ENCODE measurements at places on chromosomes 11 and 22.

DNA sequence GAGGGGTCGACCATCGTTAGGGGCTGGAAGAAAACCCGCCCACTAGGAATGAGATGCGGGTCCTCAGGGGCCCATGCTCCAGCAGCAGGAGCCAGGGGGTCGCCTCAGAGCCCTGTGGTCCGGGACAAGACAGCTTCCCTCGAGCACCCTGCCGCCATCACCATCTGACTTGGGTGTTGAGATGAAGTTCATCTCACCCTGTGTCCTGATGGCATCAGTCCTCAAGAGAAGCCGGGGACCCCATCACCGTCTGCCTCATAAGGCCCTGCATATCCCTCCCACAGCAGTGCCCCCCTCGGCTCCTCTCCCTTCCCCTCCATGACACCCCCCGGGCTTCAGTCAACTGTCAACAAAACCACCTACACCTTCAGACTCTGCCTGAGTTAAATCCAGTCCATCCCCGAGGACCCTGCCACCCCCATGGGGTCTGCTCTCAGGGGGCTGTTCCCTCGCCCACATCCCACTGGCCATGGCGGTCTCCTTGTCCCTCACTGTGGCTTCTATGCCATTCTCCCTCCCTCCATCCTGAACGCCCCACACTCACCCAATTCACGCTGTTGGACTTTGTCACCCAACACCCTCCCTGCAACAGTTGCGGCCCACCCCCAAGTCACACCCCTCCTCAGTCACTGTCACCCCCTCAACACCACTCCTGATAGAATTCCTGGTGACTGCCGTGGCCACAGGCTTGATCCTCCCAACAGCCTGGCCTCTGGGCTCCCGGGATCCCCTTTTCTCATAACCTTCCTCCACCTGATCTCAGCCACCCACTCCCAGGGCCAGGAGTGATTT, 87.7 kb upstream of the RTL6 start:
- no peak for DNase-seq

DNA sequence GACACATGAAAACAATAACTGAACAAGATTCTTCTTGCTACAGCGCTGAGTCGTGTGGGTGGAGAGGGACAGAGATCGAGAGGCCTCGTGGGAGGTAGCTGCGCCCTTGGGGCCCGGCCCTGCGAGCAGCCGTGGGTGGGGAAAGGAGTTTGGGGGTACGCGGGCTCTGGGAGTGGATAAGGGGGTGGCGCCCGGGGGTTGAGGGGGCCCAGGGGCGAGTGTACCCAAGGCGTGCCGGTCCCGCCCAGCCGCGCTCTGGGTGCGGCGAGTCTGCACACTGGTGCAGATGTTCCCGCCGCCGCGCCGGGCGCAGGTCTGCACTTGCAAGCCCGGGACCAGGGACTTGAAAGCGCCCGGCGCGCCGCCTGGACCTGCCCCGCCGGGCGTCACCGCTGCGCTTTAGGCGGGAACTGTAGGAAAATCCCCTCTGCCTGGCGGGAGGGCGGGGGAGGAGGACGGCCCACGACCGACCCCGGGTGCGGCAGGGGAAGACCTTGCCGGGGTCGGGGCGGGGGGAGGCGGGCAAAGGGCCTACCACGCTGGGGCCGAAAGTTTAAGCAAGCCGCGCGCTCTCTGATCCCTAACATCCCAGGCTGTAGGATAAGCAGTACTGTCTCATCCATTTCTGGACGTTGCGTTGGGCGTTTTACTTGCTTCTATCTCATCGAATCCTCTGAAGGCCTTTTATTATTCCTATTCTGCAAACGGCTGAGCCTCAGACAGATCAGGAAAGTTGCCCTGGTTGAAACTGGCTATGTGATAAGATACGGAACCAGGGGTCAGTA, 1.4 kb upstream of the KREMEN1 start:
- DNase-seq: peak; percentile 36

GRCh38 chr11:84800755-84801346, 826.3 kb downstream of the DLG2 start:
- DNase-seq: no peak

DNA sequence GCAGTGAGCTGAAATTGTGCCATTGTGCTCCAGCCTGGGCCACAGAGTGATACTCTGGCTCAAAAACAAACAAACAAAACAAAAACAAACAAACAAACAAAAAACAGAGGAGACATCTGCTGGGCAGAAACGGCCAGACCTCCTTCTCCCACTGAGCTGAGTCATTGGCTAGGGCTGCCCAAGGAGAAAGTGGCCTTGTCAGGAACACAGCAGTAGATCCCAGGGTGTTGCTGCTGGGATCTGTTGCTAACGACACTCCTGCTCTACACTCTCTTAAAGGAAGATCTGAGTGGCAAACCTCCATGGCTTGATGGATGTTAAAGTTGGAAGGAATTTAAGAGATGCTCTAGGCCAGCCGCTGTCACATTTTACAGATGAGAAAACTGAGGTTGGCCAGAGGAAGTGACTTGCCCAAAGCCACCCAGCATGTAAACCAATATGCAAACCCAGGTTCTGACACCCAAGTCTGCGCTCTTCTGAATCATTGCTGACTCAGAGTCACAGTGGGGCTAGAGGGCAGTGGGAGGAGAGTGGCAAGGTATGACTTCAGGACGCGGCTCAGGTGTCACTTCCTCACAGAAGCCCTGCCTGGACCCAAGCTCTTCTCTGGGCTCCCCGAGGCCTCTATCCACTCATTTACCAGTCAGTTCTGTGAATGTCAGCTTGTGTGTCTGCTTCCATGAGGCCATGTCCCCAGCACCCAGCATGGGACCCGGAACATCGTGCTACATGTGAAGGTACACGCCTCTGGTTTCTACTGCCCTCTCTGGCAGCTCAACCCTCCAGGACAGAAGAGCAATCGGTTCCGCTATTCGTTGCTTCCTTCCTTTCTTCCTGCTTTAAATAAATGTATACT, 11.3 kb upstream of the GDPD5 start:
- peak; percentile 88 for DNase-seq

DNA sequence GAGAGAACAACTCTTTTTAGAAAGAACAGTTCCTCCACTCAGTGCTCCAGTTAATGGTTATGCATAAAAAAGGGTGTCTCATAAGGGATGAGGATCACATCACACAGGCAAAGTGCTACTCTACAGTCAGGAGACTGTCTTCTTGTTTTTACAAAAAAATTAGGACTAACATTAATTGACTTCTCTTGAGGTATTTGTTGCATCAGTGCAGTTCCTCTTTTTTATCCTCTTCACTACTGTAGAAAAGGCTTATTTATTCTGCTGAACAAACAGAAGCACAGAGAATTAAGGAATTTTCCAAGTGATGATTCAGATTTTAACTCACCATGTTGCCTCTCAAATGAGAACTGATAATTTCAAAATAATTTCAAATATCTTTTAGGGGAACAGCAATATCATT, 1.9 kb downstream of the MMP8 start:
- no peak for DNase-seq

GRCh38 chr11:76365038-76365679, 15.8 kb downstream of the THAP12 start:
- DNase-seq: no peak

DNA sequence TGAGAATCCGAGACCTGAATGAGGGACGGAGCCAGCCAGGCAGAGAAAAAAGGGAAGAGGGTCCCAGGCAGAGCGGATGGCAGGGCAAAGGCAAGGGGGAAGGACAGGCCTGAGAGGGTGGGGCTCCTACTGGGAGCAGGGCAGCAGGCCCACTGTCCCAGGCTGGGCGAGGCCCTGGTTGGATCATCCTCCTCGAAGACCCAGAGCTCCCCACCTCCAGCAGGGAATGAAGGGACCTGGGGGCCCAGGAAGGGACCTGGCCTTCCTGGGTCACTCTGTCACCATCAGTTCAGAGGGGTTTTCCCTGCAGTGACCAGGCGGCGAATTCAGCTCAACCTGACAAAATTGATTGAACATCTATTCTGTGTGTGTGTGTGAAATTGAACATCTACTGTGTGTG, 4.0 kb downstream of the CD5 start:
- DNase-seq: no peak

DNA sequence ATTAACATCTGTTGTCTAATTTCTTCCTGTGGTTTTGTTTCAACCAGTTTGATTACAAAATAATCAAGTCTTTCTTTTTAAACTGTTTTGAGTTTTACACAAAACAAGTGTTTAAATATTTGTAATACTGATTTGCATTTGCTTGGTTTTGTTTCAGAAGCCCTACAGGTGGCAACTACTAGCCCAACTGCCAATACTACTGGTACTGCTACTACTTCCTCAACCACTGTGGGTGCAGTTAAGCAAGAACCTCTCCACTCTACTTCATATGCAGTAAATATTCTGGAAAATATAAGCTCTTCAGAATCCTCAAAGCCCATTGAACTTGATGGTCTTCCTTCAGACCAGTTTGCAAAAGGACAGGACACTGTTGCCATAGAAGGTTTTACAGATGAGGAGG, 61.1 kb downstream of the QSER1 start:
- no peak for DNase-seq

- peak; percentile 71 for DNase-seq
These were observed 64.9 kb downstream of the DEPDC5 start for GRCh38 chr22:31818481-31819392.

DNA sequence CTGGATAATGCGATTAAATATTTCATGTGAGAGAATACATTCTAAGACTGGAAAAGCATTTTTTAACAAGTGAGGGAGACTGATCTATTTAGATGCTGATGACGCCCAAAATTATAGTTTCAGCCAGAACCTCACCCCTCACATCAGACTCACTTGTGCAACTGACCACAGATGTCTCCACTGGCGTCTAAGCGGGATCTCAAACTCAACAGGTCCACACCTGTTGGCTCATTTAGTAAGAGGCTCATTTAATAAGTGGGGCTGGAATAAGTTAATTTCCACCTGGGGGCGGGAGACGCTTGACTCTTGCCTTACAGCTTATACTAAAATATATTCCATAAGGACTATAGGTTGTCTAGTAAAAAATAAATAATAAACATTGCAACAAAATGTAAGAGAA, 47.5 kb downstream of the MORC2 start:
- no peak for DNase-seq

GRCh38 chr11:121553389-121553788, 100.6 kb upstream of the SORL1-AS1 start:
- no peak for DNase-seq

- DNase-seq: no peak
These were observed at the start of gene MOGAT2 for GRCh38 chr11:75717608-75718418. TSS of gene MOGAT2 (plus strand) at chr11:75717838. CDS start at chr11:75717889, 51 bp downstream.

GRCh38 chr11:128716661-128717210, 22.9 kb downstream of the FLI1 start:
- peak; percentile 57 for DNase-seq

DNA sequence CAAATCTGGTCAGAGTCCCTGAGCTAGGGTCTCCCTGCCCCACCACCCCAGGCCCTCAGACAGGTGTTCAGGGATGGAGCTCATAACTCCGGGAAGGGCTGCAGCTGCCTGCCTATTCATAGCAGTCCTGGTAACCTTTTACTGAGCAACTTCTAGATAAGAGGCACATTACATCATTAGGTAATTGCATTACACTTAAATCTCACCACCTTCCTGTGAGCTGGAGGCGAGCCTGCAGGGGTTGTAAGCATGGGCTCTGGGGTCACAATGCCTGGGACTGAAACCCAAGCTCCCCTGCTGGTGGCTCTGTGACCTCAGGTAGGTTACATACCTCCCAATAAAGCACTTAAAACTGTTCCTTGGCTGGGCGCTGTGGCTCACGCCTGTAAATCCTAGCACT, 22.5 kb downstream of the TP53I11 start:
- no peak for DNase-seq

GRCh38 chr11:48103621-48104567, 112.7 kb upstream of the OR4B1 start:
- no peak for DNase-seq

DNA sequence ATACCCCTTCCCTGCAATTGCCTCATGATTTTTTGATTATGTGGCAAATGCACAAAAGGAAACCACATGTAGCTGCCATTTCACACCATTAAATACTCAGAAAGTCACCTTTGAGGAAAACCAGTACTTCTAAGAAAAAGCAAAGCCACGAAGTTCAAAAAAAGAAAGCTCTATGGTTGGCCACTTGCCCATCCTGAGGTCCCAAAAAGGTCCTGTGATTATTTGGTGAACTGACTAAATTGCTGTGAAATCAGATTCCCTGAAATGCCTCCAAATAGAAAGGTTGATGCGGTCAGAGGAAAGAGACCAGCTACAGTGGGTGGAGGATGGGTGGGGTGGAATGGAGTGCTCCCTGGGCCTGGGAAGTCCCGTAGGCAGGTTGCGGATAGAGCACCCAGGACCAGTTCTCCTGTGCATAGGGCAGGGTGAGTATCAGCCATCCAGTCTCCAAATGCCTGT, 26.9 kb downstream of the MRPL16 start:
- peak; percentile 56 for DNase-seq

DNA sequence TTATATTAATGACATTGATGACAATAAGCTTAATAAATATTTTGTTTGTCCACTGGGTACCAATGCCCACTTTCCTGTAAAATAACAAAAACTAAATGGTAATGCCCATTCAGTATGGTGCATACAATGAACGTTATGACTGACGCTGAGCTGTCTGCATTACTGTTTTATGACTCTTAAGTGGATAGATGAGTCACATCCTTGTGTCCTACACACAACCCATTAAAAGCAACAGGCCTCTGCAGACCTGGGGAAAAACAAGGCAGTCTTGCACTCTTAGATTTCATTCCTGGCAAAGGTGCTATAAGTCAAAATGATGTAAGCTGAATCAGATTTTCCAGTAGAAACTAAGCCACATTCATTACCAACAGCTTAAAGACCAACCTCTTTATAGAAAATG, 176.3 kb upstream of the TMEM45B start:
- peak; percentile 82 for DNase-seq

- no peak for DNase-seq
These were observed 12.6 kb upstream of the RASL10A start for GRCh38 chr22:29328055-29328454.

DNA sequence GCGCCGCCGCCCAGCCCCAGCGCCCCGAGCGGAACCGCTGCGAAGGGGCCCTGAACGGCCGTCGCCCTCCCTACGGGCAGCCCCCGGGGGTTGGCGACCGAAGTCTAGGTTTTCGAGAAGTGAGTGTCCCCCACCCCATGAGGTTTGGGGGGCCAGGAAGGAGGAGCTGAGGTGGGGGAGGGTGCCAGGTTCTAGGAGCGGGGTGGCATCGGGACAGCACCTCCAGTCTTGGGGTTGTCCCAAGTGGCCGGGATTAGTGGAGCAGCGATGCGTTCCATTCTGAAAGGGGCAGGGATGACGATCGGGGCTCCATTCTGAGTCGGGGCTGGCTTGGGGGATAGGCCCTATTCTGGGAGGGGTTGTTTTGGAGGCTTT, 408 bp downstream of the PPP2R5B start:
- DNase-seq: peak; percentile 11

DNA sequence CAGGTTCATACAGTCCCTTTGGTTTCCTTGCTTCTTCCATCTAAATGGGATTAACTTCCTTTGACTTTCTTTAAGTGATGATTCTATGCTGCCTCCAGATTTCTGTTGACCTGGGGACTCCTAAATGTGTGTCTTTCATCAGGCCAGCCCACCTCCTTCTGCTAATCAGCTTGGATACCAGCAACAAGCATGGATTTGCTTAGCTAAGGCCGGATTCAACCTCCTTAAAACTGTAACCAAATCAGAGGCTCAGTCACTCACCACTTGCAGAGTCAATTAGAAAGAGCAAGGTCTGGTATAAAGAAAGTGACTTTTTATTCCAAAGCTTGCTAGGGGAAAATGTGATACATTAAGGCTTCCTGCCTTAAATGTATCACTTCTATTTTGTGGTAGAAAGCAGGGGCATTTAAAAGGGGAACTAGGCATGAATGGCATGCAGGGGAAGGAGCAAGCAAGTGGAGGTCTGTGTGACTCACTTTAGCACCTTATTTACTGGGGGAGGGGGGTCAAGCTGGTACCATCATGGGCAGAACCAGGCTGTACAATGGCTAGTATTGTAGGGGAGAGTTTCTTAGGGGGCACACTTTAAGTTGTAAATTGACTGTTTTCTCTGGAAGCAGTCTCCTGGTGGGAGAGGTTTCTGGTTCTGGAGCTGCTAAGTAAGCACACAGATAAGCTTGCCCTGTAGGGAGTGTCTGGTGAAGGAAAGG, 239.0 kb upstream of the PDGFD start:
- no peak for DNase-seq
